ENCODE measurements at places on chromosomes 2 and 18.

DNA sequence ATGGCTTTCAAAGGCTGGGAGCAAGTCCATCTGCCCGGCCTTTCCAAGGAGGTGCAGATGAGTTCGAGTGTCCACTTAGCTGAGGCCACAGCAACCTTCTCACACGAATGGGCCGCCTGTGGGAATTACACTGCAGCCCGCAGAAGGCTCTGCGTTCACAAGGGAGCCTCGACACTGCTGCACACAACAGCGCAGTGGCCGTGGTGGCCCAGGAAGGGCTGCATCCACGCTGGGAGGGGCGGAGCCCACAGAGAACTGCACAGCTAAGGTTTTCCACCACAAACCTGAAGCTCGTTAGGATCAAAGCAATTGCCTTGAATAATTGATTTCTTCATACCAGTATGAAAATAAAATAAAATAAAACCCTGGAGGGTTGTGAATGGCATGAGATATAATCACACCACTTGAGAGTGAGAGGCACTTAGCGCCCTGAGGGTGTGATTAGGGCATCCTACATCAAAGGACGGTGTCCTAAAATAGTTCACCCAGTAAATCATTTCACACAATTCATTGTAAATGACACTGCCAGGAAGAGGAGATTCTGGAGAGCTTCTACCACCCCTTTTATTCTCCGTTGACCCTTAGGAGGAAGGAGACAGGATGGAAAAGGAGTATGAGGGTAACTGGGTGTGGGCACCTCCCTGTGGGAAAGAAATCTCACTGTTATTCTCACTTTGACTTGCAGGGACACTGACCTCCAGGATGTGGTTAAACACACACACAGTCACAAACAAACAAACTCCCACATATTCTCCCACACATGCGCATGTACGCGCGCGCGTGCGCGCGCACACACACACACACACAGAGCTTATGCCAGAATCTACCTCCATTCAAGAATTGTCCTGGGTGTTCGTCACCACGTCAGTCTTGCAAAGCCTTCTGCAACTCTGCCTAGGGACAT lies 256.6 kb upstream of the ID2 start:
- no peak for DNase-seq

DNA sequence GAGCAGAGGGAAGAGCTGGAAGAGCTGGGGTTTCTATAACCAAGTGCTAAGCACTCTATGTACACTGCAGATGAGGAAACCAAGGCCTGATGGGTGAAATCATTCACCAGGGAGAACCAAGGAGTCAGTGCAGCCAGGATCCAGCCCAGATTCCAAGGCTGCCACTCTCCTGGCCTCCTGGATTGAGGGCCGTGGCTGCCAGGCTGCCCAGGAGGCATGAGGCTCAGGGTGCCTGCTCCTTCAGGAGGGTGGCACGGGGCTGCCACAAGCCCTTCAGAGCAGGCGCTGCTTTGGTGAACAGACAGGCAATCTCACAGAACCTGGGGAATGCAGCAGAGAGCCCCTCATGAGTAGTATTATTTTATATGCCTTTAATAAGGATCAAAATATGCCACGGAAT lies 293.7 kb upstream of the HDAC4 start:
- no peak for DNase-seq

- peak; percentile 72 for DNase-seq
Observed at GRCh38 chr2:73260338-73260984, 23.8 kb downstream of the FBXO41 start.

DNA sequence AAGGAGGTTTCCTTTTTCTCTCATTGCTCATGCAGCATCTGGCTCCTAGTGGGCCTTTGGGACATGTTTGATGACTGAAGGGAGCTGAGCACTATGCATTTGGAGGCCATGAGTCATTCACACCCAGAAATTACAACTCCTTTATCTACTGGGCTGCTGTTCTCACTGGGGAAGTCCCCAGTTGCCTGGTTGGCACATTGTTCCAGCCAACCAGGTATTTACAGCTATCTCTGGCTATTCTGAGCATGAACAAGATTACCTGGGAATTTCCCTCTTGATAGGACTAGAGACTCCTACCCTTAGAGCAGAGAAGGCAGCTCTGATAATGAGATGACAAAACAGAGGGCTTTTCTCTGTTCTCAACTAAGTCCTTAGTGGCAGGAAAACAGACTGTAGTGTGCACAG lies 206.5 kb downstream of the SETBP1 start:
- no peak for DNase-seq

DNA sequence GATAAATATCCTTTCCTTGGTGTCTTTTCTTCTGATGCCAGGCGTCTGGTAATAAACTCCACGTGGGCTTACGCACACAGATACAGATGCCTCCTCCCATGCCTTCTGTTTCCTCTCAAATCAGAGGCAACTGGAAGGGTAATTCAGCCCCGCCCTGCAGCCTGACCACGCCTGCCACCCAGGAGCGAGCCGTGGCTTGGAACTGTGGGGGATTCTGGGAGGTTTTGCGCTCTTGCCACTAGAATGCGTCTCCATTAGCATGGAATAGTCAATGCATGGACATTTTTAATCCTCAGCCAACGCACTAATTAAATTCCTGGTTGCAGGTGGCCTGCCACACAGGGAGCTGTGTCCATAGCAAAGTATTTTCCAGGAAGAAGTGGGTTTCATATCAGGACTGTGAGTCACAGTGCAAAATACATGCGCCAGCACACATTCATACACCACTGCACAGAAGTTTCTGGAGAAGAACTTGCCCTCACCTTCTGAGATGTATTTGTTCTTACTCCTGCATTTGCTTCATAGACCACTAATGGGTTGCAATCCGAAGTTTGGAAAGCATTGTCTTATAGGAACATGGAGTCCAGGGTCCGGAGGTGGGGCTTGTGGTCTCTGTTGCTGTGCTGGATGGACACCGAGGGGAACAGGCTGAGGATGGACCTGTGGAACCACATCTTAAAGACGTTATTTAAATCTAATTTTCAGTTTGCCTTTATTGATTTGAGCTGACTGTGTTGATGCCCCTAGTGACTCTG lies 151.4 kb downstream of the LDLRAD4 start:
- no peak for DNase-seq

GRCh38 chr18:13470516-13471197 lies 252.1 kb downstream of the LDLRAD4 start:
- no peak for DNase-seq

DNA sequence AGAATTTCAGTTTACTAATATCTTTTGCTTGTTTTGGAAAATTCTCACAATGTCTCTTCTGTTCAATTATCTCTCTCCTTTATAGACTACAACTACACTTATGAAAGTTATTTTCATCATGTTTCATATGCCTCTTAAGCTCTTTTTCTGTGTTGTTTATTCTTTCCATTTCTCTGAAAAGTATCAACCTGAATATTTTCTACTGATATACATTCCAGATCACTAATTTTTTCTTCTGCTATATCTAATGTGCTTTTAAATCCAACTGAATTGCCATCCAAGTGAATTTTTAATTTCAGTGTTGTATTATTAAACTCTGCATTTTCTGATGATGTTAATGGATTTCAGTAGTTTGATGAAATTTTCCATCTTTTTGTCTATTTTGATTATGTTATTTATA lies 301.3 kb downstream of the HRH4 start:
- no peak for DNase-seq

DNA sequence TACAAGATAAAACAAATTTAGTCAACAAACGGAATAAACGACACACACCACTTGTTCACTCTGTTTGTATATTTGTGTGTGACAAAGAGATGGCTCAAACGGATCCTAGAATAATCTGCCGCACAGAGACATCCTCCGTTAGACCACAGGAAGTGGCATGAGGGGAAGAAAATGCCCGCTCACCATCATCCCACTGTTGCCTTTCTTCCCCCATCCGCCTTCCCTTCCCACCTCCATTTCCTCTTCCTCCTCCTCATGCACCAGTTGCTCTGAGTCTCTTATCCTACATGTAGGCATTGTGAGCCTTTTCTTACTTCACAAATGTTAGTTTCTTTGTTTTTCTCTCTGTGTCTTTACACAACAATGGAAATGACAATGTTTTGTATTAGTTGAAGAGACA lies 228.5 kb upstream of the SMIM21 start:
- DNase-seq: no peak

GRCh38 chr2:55311444-55311870 lies 42.4 kb upstream of the MTIF2 start:
- DNase-seq: no peak

DNA sequence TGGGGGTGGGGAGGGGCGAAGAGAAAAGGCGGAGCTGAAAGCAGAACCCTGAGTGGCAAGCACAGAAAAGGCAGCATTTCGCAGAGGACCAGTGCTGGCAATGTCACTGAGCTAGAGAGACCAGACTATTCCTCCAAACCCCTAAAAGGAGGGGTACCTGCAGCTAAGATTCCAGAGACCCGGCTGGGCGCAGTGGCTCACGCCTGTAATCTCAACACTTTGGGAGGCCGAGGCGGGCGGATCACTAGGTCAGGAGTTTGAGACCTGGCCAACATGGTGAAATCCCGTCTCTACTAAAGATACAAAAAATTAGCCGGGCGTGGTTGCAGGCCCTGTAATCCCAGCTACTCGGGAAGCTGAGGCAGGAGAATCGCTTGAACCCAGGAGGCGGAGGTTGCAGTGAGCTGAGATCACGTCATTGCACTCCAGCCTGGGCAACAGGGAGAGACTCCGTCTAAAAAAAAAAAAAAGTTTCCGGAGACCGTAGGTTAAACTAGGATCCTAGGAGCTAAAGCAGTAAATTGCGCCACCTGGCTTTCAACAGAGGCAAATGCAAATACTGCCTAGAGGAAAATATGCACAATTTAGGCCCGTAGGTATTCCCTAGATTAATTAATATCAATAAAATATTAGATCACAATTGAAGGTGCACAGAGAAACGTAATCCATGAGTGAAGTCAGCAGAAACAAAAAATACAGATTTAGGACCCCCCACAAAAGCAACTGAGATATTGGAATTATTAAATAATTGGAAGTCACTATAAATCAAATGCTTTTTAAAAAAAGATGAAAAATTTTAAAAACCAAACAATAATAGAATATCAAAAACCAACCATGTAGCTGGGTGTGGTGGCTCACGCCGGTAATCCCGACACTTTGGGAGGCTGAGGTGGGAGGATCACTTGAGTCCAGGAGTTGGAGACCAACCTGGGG lies 4.9 kb downstream of the UCN start:
- peak; percentile 73 for DNase-seq

DNA sequence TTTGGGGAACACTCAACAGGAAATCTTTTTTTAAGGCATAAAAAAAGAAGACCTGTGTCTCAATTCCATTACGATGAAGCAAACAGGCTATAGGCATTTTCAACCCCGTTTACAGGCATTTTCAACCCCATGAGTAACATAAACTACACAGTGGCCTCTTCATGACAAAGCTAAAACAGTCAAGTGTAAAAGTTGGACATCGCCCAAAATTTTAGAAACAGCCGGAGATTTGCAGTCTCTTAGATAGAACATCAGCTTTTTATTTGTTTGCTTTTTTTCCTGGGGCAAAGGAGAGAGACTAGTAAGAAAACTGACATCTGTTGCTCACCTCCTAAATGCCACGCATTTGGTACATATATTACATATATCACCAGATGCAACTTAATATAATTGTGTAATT lies 173.7 kb downstream of the CMPK2 start:
- DNase-seq: no peak

DNA sequence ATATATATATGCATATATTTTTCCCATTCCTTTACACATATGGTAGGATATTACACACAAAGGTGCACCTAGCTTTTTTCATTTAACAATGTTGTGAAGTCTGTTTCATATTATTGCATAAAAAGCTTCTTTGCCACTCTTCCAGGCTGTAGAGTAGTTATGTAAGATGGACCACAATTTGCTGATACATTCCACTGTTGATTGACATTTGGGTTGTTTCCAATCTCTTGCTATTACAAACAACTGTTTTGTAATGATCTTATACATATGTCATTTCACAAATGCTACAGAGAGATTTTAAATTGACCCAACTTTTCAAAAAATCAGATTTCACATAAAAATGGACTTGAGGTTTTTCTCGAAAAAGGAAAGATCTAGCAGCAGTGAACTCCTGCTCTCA lies 301.4 kb downstream of the CDCA7 start:
- DNase-seq: no peak

- DNase-seq: no peak
Observed at GRCh38 chr2:21289989-21290388, 166.2 kb downstream of the TDRD15 start.

GRCh38 chr18:26561769-26562168 lies 13.4 kb upstream of the KCTD1 start:
- DNase-seq: no peak

DNA sequence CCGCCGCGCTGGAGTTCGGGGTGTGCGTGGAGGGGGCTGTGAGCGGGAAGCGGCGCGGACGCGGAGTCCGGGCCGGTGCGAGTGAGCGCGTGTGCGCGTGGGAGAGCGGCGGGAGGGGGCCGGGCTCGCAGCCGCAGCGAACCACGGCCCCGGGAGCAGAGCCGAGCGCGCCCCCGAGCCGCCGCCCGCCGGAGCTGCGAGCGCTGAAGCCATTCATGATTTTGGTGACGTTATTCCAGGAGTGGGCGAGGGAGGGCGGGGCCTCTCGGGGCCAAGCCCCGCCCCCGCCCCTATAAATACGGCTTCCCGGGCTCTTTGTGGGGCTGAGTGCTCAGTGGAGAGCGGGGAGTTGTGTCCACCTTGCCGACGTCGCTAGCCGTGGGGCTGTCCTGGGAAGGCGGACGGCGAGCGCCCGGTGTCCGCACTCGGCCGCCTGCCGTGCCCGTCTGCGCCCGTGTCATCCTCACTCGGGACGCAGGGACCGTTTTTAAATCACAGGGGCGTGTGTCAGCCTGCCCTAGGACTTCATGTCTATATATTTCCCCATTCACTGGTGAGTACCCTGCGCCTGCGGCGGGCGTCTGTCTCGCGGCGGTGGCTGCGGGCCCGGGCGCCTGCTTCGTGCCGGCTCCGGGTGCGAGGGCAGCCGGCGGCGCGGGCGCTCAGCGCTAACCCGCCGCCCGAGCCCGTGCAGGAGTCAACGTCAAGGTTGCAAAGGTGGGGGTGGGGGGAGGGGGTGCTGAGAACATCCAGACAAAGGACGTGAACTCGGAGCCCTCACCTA lies at the start of gene LBH:
Gene LBH, plus strand, starts transcription at position 323 of the 784 bp plus-strand sequence. Its CDS starts 205 bp downstream, at position 528.
- DNase-seq: peak; percentile 74

DNA sequence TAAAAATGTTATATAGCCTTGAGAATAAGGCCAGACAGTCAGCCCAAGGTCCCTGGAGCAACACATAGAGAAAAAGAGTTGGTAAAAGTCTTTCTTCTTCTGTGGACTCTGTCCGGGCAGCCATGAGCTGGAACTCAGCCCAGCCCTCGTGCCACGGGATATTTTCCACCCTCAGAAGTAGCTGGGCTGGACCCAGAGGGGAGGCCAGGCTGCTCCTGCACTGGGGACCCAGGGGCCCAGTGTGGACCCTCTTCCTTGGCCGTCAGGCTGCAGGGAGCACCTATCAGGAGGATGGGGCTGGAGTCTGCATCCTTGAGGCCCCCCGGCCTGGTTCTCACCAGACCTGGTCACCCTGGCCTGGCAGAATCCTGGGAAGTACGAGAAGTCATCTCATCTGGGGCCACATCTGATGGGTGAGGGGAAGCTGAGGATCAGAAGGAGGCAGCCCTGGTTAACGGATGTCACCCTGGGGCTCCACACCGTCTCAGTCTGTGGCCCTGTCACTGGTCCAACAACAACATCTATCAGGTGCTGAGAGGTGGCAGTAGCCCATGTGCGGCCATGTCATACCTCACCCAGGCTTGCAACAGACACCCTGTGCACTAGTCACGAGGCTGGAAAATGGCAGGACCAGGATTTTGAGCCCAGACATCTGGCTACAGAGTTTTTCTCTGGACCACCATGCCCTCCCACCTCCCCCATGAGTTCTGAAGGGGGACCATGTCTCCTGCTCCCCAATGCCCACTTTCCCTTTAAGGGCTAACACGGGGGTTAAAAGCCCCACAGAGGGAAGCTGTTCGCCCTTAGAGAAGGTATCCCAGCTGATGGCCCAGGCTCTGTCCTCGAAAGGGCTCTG lies 33.0 kb downstream of the SDC1 start:
- no peak for DNase-seq

GRCh38 chr2:142104134-142104758 lies 26.6 kb downstream of the LRP1B start:
- no peak for DNase-seq

Measured in D721Med (cell line).